ENCODE measurements at places on chromosomes 1 and 21.
A peak's percentile ranks its signal among the peaks of the same experiment; 100 is the strongest.

- no peak for DNase-seq
Measured at GRCh38 chr1:40763742-40764532, 19.6 kb upstream of the KCNQ4 start.

DNA sequence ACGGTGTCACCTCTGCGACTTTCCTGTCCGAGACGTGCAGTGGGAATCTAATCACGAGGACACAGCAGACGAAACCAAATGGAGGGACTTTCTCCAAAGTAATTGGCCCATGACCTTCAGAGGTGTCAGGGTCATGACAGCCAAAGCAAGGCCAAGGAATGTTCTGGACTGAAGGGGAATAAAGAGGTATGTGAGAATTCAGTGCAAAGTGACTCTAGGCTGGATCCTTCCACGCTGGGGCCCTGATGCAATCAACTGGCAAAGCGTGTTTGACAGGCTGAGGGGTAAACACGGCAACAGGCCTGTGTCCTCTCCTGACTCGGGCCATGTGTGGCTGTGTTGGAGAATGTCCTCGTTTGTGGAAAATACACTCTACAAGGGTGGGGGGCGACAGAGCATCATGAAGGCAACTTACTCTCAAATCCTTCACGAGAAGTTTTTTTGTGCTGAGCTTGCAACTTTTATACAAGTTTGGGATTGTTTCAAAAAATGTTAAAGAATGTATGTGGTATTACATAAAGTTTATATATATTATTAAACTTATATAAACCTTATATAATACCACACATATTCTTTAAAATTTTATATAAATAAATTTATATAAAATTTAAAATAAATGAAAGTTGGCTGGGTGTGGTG, 1.7 kb downstream of the CFAP74 start:
- peak; percentile 84 for DNase-seq

DNA sequence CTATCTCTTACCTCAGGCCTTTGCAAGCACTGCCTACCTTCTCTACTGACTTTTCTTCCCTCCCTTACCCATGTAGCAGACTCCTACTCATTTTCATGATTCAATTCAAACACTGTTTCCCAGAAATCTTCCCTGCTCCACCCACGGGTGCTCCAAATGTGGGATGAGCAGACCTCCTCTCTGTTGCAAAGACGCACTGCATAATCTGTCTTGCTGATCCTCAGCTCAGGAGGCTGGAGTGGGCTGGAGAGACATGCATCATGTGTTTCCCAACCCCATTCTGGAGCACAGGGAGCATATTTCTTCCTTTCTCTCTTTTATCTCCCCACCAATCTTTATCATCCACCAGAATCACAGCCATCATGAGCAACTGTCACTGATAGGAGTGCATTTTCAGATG, 459.9 kb upstream of the NFIA start:
- no peak for DNase-seq

GRCh38 chr1:99697580-99697979, 51.7 kb downstream of the PALMD start:
- DNase-seq = no peak

GRCh38 chr1:5522531-5523145, 469.6 kb downstream of the NPHP4 start:
- DNase-seq = no peak

- no peak for DNase-seq
Measured at GRCh38 chr1:87903242-87903641, 574.6 kb downstream of the LMO4 start.

GRCh38 chr1:80164150-80164549, 1157.6 kb upstream of the ADGRL4 start:
- no peak for DNase-seq

DNA sequence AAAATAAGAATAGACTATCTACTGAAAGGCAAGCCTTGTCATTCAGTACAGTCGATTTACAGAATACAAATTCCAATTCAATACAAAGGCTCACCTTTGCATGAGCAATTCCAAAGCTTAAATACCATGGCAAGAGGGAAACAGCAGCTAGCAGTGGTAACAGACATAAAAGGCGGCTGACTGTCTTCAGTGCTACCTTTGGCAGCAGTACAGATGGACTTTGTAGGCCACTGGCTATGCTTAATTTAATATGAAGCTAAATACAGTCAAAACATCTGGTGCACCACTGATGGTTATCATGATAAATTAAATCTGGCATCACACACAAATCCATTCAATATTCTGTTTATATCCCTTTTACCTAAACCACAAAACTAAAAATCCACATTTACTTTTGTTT, 62.4 kb downstream of the RERE start:
- DNase-seq = no peak

DNA sequence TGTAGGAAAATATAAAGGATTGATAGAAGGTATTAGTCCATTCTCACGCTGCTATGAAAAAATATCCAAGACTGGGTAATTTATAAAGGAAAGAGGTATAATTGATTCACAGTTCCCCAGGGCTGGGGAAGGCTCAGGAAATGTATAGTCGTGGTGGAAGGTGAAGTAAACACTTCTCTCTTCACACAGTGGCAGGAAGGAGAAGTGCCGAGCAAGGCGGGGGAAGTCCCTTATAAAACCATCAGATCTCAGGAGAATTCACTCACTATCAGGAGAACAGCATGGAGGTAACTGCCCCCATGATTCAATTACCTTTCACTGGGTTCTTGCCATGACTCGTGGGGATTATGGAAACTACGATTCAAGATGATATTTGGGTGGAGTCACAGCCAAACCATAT, 1806.0 kb downstream of the MRPL39 start:
- DNase-seq = no peak

- DNase-seq = no peak
Measured at GRCh38 chr1:233433436-233434210, 106.1 kb downstream of the MAP3K21 start.

GRCh38 chr1:27726173-27727044, 648 bp downstream of the FAM76A start:
- no peak for DNase-seq

GRCh38 chr1:150567717-150568593, 11.5 kb downstream of the MCL1 start:
- peak; percentile 84 for DNase-seq

All from LNCaP clone FGC (cell line).